ENCODE measurements at places on chromosomes 16 and 17.

DNA sequence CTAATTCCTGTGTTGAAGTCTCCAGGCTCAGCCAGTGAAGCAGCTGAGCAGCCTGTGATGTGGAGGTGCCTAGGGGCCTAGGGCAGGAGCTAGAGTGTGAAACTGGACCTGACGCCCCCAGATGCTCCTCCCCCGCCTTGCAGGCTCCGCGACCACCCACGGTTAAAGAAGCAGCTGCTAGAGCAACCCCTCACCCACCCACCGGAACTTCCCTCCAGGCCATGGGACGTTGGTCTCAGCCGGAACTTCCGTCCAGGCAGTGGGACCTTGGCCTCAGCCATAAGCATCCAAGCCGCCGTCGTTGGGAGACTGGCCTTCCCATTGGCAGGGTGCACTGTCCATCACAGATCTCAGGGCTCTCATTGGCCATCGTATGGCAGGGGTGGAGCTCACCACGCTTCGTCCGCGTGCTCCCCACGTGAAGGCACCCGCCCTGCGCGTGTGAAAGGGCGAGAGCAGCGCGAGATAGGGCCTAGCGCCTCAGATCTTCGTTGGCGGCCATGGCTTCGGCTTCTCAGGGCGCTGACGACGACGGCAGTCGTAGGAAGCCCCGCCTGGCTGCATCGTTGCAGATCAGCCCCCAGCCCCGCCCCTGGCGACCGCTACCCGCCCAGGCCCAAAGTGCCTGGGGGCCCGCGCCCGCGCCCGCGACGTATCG, at the start of gene ADAD2:
Gene ADAD2, plus strand, starts transcription at position 427 of the 658 bp plus-strand sequence. Its CDS starts 74 bp downstream, at position 501.
- no peak for DNase-seq

DNA sequence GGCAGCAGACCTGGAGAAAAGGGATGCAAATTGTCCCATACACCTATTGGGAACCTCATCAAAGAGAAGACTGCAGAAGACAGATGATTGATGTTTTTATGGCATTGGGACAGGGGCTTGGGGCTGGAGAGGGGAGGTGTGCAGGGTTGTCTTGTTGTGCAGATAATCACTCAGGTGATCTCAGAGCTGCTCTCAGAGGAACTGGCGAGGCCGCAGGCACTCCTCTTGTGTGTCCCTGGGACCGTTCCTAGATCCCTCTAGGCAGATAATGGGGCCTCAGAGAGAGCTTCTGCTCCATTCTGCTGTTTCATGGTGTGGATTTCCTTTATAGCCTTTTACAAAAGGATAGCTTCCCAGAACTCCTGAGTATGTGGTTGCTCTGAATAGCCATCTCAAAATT, 1.6 kb downstream of the RNF213 start:
- DNase-seq = no peak

GRCh38 chr16:6165330-6165979, 1067.9 kb upstream of the EEF2KMT start:
- DNase-seq = no peak

GRCh38 chr17:8985054-8985701, 19.7 kb upstream of the PIK3R5 start:
- DNase-seq = no peak

GRCh38 chr17:79036596-79036995, 12.6 kb downstream of the C1QTNF1 start:
- peak; percentile 94 for DNase-seq

DNA sequence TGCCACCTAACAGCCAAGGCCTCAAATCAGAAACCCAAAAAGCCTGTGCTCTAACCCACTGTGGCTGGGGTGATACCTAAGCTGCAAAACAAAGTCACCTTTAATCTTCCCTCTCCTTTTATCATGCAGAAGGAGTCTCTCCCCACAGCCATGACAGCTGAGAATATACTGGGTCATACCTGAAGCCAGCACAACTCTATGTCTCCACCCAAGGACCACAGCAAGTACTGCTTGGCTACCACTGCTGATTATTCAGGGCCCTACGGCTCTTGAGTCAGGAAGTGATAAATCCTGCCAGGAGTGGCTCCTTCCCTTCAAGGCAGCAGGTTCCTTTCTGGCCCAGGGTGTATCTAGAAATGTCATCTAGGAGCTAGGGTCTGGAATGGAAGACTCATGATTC, 151.5 kb upstream of the TOM1L1 start:
- DNase-seq = no peak

- DNase-seq = no peak
These were observed 32.3 kb downstream of the ENGASE start for GRCh38 chr17:79106958-79107357.

DNA sequence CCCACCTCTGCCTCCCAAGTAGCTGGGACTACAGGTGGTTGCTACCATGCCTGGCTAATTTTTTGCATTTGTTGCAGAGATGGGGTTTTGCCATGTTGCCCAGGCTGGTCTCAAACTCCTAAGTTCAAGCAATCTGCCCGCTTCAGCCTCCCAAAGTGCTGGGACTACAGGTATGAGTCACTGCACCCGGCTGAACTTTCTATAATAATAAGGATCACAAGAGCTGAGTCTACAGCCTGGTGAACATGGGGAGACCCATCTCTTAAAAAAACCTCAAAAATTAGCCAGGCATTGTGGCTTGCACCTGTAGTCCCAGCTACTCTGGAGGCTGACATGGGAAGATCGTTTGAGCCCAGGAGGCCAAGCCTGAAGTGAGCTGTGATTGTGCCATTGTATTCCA, 53.5 kb downstream of the WDR59 start:
- no peak for DNase-seq

DNA sequence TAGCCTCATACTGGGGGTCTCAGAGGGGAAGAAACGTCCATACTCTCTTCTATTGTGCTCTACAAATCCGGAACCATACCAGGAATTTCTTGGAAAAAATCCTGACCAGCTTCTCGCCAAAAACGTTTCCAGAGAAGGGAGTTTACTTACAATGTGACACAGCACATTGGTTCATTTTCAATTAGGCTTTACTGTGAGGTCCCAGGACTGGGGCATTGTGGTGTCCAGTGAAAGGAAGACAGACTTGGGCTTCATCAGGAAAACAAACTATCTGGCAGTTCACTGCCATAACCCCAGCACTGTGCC, 14.7 kb downstream of the MPP2 start:
- no peak for DNase-seq

- peak; percentile 76 for DNase-seq
These were observed 124.8 kb downstream of the ABCC1 start for GRCh38 chr16:16073891-16074881.

DNA sequence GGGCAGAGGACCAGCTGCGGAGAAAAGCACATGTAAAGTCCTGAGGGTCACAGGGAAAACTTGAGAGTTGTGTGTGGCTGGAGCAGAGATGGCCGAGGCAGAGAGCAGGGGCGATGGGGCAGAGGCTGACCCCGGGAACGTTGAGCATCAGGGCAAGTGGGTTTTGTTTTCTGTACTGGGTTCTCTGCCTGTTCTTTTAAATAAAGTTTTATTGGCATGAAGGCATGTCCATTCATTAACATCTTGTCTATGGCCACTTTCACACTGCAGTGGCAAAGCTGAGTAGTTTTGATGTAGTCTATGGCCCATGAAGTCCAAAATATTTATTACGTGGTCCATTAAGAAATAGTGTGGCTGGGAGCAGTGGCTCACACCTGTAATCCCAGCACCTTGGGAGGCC, 64.4 kb downstream of the ABCC1 start:
- DNase-seq = no peak

- no peak for DNase-seq
These were observed 111.3 kb upstream of the IRX3 start for GRCh38 chr16:54397838-54398237.

- DNase-seq = no peak
These were observed 166.2 kb downstream of the XYLT1 start for GRCh38 chr16:17304491-17305119.

DNA sequence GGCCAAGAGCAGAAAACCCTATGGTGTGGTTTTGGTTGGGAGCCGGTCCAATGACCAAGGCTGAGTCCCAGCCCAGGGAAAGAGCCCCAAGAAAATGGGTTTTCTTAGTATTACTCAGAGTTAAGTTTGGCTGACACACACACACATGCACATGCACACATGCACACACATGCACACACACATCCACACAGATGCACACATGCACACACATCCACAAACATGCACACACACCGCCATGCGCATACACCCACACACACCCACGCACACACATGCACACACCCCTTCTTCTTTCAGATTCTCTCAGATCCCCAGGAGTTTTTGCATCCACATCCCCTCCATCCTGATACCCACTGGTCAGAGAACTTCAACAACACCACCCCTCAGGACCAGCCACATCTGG, 9.1 kb downstream of the ABCC12 start:
- no peak for DNase-seq

All from AG09309 (cell line).